IMR-90 (cell line): ENCODE measurements at places on chromosomes 1 and 21. TPM values are rescaled to one million over a fixed set of nuclear protein-coding genes. Genes with fewer than 3 reads are reported as not detected.
A peak's percentile ranks its signal among the peaks of the same experiment; 100 is the strongest.

DNA sequence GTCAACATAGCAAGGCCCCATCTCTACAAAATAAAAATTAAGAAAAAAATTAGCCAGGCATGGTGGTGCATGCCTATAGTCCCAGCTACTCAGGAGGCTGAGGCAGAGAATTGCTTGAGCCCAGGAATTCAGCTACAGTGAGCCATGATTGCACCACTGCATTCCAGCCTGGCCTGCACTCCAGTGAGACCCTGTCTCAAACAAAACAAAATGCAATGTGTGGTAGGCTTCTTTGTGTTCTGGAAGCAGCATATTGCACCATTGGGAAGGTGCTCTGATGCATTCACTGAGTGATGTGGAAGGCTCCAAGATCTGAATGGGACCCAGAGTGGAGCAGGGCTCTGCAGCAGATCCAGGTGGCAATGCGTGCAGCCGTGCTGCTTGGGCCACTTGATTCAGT is 99.6 kb upstream of the COG2 start:
- H3K36me3 ChIP-seq = no peaks in the 10 kb centered on the region
- H3K27ac ChIP-seq = no peak overlapping the region
- no peak overlapping the region for H3K4me3 ChIP-seq
- no peaks in the 10 kb centered on the region for H3K4me1 ChIP-seq

DNA sequence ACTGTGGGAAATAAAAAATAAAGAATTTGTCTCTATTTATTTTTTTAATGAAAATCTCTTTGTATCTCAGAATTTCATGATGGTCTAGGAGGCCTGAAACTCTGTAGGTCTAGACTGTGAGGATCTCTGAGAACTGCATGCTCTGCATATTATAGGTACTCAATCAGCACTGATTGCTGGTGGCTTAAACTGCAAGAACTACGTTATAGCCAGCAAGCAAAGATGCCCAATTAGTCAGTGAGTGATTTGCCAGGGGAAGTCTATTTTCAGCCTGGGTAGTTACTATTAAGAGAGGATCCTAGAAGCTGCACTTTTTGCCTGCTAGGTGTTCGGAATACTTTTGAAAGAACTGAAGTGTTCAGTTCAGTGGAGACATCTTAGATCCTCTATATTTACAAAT is 87.4 kb downstream of the GPR52 start:
- H3K27me3 ChIP-seq = no peaks in the 10 kb centered on the region
- DNase-seq = peak; percentile 56

- peaks cover 6% of the 10 kb centered on the region; the same call in 1 of the 2 replicates for H3K27me3 ChIP-seq
- no peak overlapping the region for H3K4me3 ChIP-seq
- no peaks in the 10 kb centered on the region for H3K36me3 ChIP-seq
- peak; percentile 12 for DNase-seq
Measured at GRCh38 chr1:64235181-64235580, 31.8 kb downstream of the UBE2U start.

Gene RHCE
- 0.54 and 0.56 TPM in 2 replicates for total RNA-seq

DNA sequence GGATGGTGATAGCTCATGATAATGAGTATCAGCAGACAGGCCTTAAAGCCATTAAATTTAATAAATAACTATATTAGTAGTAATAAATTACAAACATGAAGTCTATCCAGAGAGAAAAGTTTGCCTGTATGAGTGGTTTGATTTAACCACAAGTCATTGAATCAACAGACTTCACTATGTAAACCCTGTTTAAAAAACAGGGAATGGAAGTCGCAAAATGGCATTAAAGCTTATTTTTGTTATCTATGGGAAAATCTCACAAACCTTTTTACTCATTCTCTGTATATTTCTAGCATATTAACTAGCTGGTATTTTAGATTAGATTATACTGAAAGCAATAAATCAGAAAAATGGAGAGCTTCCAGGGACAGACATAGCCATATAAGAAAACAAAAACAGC is 45.3 kb downstream of the SASS6 start:
- no peak overlapping the region for H3K4me3 ChIP-seq
- H3K36me3 ChIP-seq = peaks cover 6% of the 10 kb centered on the region
- no peaks in the 10 kb centered on the region for H3K27me3 ChIP-seq
- no peaks in the 10 kb centered on the region for H3K4me1 ChIP-seq
- DNase-seq = no peak

- H3K4me3 ChIP-seq = no peak overlapping the region
- peaks cover 2% of the 10 kb centered on the region for H3K4me1 ChIP-seq
- H3K27ac ChIP-seq = no peak overlapping the region
- no peak for DNase-seq
Measured at GRCh38 chr1:8844501-8845006, 27.1 kb upstream of the RERE start.
